Omental fat pad (tissue), 4 donors: ENCODE measurements at places on chromosomes 3 and 15. TPM values are rescaled to one million over a fixed set of nuclear protein-coding genes. Genes with fewer than 3 reads are reported as not detected.

DNA sequence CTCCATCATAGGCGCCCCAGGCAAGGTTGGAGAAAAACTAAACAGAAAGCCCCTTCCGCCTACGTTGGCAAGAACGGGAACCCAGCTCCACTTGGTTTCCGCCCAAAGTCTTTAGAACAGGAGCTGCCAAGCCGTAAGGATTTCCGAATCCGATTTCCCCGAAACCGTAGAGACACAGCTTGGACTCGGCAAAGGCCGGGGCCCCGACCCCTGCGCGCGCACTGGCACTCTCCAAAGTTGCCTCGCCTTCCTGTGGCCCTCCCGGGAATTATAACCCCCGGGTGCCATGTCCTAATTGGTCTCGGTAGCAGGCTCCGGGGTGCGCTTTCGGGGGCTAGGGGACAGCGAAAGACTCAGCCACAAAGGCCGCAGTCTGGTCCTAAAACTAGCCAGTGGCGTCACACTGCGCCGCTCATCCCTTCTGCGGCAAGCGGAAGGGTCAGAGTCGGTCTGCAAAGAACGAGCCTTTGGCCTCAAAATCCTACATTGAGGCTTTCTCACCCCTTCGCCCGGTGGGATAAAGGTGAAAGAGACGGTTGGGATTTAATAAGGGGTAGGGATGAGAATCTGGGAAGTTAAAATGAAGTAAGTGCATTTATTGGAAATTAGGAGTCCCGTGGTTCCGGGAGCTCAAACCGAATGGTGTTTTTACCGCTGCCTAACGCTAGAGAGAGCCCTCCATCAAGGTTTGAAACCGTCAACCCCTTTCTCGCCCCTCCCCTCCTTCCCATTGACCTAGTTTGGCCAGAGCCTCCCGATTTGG lies 6.8 kb downstream of the BCL6 start:
- DNase-seq: peak; percentile 65

DNA sequence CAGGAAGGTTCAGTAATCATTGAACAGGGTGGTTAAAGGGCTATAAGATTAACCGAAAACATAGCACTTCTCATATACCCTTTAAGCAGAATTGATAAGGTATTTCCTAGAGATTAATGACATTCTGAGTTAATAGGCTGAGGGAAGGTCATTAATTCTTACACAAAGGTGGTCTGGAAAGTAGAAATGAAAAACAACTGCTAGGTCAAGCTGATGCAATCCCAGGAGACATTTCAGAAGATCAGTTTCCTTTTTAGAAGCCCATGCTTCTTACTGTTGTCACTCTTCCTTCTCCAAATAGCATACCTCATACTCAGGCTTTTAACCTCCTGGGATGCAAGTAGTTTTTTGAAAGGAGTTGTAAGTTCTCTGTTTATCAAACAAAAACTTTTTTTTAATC lies 8.8 kb downstream of the FILIP1L start:
- DNase-seq: no peak

DNA sequence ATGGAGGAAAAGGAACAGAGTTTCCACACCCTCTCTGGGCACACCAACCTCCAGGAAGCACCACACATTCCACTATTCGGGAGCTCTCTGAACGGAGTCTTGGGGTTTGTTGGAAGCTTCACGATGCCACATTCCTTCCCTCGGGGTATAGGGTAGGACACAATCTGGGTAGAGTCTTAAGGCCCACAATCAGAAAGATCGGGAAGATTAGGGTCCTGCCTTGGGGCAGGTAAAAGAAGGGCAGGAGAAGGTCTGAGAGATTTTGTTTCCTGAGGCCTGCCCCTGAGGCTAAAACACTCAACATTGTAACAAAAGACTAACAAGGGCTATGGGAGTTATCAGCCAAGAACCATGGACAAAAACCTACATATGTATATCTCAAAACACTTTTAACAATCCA lies 89.2 kb upstream of the RAP2B start:
- no peak for DNase-seq

DNA sequence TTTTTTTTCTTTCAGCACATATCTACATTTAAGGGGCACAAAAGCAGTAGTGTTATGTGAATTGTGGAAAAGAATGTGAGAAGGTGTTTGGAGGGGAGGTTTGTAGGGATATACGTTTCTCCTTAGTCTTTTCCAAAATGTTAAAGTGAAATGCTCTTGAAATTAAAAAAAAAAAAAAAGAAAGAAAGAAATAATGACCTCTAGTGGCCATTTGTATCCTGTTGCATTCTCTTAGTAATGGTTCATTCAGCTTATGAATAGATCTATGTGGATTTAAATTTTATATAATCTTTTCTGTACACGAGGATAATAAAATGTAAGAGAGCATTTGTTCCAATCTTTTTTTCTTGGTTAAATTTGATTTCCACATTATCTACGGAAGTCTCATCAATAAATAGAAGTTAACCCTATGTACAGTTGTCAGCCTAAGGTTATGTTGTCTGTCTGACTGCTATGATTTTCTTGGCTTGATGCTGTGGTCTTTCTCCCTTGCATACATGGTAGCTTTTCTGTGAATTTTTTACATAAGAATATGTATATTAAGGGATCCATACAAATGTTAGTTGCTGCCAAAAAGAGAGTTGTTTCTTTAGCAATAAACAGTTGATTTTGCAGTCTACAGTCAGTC lies 1.7 kb downstream of the P2RY13 start:
- no peak for DNase-seq

GRCh38 chr3:115552007-115552406 lies 71.3 kb upstream of the GAP43 start:
- no peak for DNase-seq

DNA sequence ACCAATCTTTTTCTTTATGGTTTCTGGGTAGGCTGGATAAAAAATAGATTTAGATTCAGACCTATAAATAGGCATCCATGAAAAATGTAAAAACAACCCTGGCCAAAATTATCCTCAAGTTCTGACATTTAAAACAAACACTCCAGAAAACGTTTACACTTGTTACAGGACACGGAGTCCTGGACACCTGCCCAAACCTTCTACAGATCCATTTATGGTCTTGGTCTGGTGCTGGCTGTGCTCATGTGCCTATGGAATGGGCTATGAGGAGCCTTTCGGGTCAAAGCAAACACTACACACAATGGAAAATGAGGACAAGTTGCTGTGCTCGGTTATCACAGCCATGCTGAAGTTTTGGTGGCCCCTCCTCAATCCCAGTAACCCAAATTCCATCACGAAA lies 108.1 kb downstream of the PDZRN3 start:
- DNase-seq: no peak

DNA sequence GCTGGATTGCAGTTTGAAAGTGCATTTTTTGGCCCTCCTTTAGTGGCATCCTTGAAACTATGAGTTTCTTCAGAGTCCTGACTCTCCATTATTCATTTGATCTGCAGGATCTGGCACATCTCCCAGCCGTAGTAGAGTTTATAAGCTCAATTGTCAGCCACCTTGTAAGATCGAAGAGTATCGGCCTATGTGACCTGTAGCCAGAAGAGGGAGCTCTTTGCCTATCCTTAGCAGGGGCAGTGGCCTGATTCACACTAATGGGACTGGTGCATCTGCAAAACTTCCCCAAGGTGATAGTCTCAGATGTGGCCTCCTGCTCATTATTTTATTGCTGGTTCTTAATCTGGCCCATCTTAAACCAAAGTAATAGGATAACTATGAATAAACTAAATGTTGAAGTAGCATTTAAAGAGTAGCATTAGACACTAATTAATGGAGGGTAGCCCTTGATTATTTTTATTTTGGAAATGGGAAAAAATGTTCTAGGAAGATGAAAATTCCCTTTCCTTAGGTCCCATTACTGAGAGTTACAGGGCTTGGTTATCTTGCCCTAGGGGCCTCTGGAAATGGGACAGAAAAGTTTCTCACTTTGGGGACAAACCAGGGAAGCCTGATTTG lies 21.2 kb downstream of the GCSAM start:
- DNase-seq: no peak

- DNase-seq: no peak
Measured at GRCh38 chr3:59401924-59402323, 352.1 kb upstream of the CFAP20DC start.

DNA sequence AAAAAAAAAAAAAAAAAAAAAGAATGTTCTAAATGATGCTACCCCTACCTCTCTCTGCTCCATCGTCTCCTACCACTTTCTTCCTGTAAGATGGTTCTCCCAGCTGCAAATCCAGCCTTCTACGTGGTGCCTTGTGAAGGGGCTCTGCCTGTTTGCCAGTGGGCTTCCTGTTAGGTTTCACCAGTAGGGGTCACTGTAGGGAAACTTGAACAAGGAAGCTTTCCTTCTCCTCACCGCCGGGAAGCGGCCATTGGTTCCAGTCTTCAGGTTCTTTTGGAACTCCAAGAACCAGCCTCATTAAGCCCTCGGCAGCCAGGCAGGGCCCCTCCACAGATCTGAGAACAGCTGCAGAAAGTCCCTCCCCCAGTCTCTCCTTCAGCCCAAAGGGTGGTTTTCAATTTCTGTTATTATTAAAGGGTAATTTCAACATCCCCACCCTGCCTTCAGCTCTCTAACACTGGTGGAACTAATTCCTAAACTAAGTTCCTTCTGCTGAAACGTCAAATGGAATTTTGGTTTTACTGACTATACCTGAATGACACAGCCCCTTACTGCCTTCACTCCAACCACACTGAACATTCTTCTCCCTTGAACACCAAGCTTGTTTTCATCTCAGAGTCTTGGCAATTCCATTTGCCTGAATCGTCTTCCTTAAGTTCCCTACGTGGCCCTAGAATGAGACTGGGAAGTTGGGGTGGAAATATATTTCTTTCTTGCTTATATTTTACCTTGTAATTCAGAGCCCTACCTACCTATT lies 13.5 kb downstream of the MCCC1 start:
- DNase-seq: no peak

- DNase-seq: no peak
Measured at GRCh38 chr3:22117091-22117490, 366.1 kb upstream of the ZNF385D start.

- DNase-seq: no peak
Measured at GRCh38 chr3:49198611-49199230, 27.3 kb downstream of the KLHDC8B start.

- no peak for DNase-seq
Measured at GRCh38 chr3:52128118-52128683, 26.0 kb downstream of the POC1A start.

GRCh38 chr15:44536302-44536961 lies 515 bp upstream of the EIF3J start:
- DNase-seq: peak; percentile 51

- DNase-seq: no peak
Measured at GRCh38 chr3:129974564-129974832, at the start of gene TRH. TRH (plus strand) TSS chr3:129974720; CDS start chr3:129975817, 1,097 bp downstream.

DNA sequence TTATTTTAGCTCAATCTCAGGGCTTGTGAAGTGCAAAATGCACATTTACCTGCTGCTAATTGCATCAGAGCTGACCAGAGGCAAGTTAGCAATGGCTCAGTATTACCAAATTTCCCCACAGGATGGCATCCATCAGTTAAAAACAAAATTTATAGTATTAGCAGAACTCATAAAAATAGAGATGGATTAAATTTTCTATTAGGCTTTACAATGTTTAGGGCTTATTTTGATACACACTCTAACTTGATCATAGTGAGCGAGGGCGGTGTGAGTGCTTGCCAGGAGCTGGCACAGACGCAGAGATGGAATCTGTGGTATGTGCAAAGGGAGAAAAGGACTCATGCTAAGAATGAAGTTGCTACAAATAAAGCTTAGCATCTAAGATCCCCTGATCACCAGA lies 241.0 kb downstream of the NSUN3 start:
- DNase-seq: no peak

DNA sequence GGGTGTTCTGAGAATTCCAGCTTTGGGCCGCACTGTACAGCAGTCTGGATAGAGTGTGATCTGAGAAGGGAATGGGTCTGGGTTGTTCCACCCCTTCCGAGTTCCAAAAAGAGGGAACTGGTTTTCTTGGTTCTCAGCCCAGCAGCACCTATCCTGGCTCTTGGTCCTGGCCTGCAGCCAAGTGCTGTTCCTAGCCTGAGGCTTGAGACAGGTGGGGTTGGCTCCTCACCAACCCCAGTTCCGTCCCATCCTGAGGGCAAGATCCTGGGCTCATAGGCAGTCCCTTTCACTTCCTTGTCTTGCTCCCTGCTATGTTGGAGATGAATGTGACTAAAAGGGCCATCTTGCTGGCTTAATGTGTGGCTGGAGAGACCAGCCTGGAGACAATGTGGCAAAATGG lies 15.2 kb downstream of the IVD start:
- DNase-seq: no peak

DNA sequence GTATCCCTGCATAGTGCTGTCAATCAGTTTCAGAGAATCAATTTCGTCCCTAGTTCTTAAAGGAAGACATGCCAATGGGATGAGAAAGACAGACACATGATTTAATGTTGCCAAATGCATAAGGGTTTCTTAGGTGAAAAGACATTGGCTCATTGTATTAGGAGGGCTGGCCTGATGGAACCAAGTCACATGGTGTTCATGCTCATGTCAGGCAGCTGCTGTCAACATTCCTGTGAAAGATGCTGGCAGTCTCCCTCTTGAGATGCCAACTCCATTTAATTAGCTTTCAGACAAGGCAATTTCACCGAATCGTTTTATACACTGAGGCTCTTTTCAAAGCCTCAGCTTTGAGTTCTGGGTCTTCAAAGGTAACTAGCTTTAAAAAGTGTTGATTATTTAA lies 16.1 kb upstream of the IL1RAP start:
- no peak for DNase-seq

DNA sequence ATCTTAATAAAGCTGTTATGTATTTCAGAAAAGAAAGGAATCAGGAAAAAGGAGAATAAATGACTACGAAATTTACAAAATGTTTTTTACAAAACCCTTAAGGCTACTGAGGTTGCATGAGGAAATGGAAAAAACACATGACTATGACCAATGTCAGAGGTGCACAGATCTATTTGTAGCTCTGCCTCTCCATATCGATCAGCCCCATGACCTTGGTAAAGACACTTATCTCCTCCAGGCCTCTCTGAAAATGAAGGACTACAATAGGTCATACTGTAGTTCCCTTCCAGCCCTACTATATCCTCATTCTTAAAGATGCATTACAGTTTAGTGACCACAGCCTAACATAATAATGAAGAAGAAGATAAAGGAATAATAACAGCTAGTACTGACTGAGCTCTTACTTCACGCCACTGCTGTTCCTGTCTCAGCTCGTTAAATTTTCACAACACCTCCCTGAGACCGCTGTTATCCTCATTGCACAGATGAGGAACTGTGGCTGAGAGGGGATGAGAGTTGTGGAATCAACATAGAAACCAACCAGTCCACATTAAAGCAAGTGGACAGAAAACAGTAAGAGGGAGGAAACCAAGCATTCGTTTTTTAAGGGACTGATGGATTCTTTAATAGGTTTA lies 163.2 kb downstream of the MAGI1 start:
- DNase-seq: no peak

The ZNF502 gene
- 7.1 TPM for total RNA-seq

The ACTRT3 gene
- 2.3 TPM for total RNA-seq

The SIDT1 gene
- 7.4 TPM for total RNA-seq

The CYP1A2 gene
- total RNA-seq: not detected

The GOLGA8J gene
- not detected for total RNA-seq

The CMTM7 gene
- total RNA-seq: 18.0 TPM

The TRIM42 gene
- not detected for total RNA-seq

The GRK7 gene
- total RNA-seq: not detected

The FSIP1 gene
- 0.48 TPM for total RNA-seq

The LRRC15 gene
- total RNA-seq: not detected

The HRG gene
- total RNA-seq: not detected

The RTP1 gene
- total RNA-seq: not detected

The ANKUB1 gene
- total RNA-seq: not detected

The CSTA gene
- 2.7 TPM for total RNA-seq

The AGTR1 gene
- total RNA-seq: 10.3 TPM
